ENCODE measurements at places on chromosomes 2 and 18.
A peak's percentile ranks its signal among the peaks of the same experiment; 100 is the strongest.

DNA sequence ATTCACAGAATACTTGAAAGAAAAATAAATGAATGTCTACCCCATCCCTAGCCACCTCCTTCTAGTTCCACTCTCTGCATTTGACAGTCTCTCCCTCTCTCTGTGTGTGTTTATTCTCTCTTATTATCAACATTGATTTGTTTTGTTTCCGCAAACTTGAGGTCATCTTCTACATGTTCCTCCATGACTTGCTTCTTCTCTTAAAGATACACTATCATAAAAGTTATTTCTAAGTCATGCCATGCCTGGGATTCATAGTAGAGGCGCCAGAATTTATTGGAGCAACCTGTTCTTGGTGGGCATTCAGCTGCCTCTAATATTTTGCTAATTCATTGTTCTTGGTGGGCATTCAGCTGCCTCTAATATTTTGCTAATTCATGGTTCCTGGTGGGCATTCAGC, 58.9 kb upstream of the SMAD7 start:
- no peak for DNase-seq

DNA sequence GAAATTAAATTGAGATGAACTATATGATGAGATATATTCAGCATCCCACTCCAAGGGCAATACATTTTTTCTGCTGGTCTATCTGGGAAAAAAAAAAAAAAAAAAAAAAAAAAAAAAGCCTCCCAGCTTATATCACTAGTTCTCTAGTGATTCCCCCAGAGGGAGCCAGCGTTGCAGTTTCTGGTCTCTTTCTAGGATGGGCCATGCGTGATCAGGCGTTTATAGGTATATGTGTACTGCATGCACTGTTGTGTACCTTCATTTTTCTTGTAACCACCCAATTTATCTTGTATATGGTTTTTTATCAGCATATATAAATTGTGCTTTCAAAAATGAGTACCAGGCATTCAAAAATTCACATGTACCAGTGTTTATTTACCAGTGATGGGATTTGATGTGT, 35.1 kb downstream of the DCDC2C start:
- peak; percentile 41 for DNase-seq

GRCh38 chr2:67466734-67467133, 69.6 kb downstream of the ETAA1 start:
- DNase-seq = no peak

- no peak for DNase-seq
Measured at GRCh38 chr18:74153377-74153776, 5.1 kb downstream of the TIMM21 start.

- DNase-seq = no peak
Measured at GRCh38 chr18:9096007-9096371, 6.5 kb upstream of the NDUFV2 start.

DNA sequence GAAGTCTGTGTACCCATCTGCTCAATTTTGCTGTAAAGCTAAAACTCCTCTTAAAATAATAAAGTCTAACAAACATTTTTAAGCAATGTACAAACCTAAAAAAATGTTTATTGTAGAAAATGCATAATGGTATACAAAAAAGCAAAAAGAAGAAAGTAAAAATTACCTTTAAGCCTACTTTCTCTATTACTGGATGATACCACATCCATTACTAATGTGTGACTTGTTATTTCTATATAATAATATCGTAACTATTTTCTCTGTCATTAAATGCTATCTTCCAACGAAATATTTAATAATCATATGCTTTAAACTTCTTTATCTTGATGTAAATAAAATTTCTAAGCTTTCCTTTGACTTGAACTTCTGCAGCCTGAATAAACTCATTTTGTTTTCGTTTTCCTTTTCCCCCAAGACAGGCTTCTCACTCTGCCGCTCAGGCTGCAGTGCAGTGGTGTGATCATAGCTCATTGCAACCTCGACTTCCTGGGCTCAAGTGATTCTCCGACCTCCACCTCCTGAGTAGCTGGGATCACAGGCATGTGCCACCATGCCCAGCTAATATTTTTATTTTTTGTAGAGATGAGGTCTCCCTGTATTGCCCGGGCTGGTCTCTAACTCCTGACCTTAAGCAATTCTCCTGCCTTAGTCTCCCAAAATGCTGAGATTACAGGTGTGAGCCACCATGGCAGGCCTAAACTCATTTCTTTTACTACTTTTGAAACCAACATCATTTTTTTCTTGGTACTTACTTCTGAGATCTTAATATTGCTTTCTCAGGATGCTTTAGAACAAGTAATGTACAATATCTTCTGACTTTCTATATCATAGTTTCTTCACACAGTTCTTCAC, 18.1 kb upstream of the DNAH7 start:
- DNase-seq = no peak

GRCh38 chr2:235642446-235643098, 148.7 kb downstream of the AGAP1 start:
- DNase-seq = no peak

GRCh38 chr2:152881527-152881926, 163.1 kb downstream of the ARL6IP6 start:
- no peak for DNase-seq

DNA sequence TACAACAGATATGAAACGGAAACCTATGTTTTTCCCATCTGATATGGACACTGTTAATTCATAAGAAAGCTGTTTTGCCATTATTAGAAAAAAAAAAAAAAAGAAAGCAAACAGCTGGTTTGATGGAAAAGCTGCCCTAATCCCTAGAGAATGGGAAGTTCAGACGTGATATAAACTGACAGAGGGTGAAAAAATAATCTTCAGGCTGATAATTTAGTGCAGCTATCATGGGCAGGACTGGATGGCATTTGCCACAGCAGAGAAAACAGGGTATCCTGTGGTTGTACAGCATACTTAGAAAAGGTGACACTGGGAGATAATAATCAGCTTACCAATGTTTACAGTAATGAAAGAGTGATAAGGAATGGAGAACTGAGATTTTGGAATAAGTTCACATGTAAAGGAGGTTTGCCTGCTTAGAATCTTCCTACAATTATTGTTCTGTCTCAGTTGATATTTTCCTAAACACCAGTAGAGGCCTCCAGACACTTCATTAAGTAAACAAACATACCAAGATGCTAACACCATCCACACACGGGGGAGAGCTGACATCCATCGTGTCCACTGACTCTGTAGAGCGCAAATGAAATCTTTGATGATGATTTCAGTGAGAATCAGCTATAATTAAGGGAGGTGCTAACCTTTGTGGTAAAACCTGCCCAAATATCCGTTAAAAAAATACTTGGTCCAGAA, 211.6 kb upstream of the MMADHC start:
- DNase-seq = peak; percentile 45

GRCh38 chr2:97664636-97664970, 759 bp upstream of the ACTR1B start:
- DNase-seq = no peak

- DNase-seq = peak; percentile 68
Measured at GRCh38 chr2:63842149-63843061, 709 bp downstream of the UGP2 start.

DNA sequence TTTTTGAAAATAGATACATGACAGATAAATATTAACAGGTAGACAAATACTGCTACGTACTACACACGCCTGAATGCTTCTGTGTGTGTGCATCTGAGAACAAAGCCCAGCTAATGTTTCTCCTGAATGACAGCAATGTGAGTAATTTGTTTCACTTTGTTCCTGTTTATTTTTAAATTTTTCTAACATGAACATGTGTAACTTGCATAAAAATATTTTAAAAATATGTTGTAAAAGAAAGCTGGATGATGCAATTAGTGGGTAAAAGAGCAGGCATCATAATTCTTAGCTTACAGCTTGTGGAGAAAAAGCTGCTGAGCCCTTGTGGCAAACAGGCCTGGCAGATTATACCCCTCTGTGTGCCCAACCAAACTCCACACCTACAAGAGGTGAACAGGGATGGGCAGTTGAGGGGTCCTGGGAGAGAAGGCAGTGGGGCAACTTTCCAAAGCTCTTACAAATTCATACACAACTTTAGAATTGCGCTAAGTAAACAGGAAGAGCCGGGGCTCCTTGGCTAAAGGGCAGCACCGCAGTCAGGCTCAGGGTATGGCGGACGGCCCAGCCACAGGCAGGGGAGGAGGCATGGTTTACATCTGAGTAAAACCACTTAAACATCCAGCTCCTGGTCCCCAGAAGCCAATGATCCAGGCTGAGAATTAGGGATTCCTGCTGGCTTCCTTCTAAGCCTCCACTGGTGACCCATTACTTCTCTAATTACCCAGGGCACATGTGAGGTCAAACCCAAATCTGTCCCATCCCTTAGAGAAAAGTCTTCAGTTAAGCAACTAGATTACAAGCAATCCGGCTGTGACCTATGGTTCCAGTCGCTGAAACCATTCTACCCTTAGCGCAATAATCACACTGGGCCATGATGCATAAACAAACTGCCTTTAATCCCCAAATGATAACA, 14.0 kb downstream of the PXDN start:
- DNase-seq = peak; percentile 83

- no peak for DNase-seq
Measured at GRCh38 chr2:161979490-161979889, 94.5 kb downstream of the DPP4 start.

GRCh38 chr2:74512744-74513604, 1.3 kb upstream of the TLX2 start:
- DNase-seq = no peak

GRCh38 chr18:6434987-6435709, 20.4 kb upstream of the L3MBTL4 start:
- no peak for DNase-seq

DNA sequence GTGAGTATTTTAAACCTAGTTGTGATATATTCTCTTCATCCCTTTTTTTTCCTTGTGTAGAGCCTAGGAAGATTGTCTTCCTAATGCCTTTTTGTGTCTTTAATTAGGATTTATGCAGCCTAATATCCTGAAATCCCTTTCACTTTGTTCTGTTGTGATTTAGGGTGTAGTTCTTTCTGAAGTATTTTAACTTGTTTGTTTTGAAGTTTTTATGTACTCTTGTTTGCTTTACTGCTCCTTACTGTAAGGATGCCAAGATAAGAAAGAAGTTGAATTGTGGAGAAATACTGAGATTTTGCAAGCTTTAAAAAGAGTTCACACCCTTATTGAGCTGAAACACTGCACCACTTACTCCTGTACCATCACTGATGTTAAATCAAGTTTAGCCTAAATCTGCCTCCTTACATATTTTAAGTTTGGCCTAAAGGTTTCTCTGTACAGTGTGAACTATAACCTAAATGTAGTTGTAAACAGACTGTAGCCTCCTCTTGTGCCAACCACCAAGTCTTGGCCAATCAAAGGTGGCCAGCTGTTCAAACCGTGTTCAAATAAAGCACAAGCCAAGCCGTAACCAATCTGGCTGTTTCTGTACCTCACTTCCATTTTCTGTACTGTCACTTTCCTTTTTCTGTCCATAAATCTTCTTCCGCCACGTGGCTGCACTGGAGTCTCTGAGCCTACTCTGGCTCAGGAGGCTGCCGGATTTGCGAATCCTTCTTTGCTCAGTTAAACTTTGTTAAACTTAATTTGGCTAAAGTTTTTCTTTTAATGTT, 17.7 kb upstream of the ACOXL start:
- DNase-seq = no peak

GRCh38 chr2:217286833-217287232, 427.0 kb upstream of the TNP1 start:
- DNase-seq = peak; percentile 96

Data from fibroblast of skin of right quadriceps (primary cell).